Fibroblast of lung (primary cell): ENCODE measurements at places on chromosomes 2 and 18. TPM values are rescaled to one million over a fixed set of nuclear protein-coding genes. Genes with fewer than 3 reads are reported as not detected.

GRCh38 chr2:20524412-20525040 lies 77.7 kb downstream of the RHOB start:
- no peak for DNase-seq

GRCh38 chr2:157929871-157930667 lies 53.9 kb upstream of the ACVR1 start:
- DNase-seq: no peak

GRCh38 chr2:74836675-74837401 lies 2.9 kb downstream of the HK2 start:
- no peak for DNase-seq

TCF7L1 gene
- total RNA-seq: 0.51 and 0.83 TPM in 2 replicates

GRCh38 chr2:174083843-174084458 lies 118.8 kb upstream of the SP3 start:
- DNase-seq: no peak

DNA sequence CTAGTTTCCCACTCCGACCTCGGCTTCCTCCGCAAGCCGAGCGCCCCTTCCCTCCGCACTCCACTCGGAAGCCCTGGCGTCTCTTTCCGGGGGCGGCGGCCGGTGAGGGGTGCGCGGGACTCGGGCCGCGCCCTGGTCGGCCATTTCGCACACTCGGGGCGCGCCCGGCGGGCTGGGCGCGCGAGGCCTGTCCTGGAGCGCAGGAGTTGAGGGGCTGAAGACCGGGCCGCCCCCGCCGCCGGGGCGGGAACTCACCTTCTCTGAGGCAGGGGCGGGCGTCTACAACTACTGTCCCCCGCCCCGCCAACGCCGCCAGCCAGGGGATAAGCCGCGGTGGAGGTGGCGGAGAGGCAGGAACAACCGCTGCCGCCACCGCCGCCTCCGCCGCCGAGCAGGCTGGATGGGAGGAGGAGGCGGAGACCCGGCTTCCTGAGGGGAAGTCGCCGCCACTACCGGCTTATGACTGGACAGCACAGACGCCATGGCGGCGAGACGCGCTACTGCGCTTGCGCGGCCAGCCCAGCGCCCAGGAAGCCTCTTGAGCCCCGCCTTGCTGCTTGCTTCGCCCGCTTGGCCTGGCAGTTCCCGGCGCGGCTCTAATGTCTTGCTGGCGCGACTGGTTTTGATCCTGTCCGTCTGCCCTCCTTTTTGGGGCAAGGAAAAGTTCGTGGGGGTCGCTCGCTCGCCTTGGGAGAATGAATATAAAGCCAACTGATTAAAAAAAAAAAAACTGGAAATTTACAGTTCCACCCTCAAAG lies at the start of gene KRCC1:
Gene KRCC1 (minus strand): TSS at position 413 of the 758 bp plus-strand sequence. CDS start 27,220 bp downstream, outside the sequence.
- peak; percentile 95 for DNase-seq

MOB4 gene
- total RNA-seq: 25.9 and 26.6 TPM in 2 replicates

RUFY4 gene
- not detected in 2 replicates for total RNA-seq

DNA sequence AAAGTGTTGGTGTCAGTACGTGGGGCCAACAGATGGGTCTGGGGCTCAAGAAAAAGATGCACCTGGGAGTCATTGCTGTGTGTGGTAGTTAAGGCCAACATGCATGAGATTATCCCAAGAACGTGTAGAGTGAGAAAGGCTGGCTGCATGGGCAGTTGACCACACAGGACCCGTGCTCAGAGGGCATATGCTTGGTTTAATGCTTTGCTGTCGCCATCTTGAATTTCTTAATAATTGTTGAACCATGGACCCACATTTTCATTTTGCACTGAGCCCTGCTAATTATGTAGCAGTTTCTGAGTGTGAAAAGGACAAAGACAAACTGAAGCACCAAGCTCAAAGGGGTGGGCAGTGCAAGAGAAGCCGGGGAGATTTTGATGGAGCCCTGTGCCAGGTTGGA lies 148.1 kb downstream of the CYP26B1 start:
- no peak for DNase-seq

SEPTIN10 gene
- 90.3 and 101 TPM in 2 replicates for total RNA-seq

MC2R gene
- total RNA-seq: not detected in 2 replicates

TRABD2A gene
- 10.8 and 14.4 TPM in 2 replicates for total RNA-seq

- no peak for DNase-seq
Observed at GRCh38 chr18:74378179-74378682, 62.6 kb downstream of the C18orf63 start.

DNA sequence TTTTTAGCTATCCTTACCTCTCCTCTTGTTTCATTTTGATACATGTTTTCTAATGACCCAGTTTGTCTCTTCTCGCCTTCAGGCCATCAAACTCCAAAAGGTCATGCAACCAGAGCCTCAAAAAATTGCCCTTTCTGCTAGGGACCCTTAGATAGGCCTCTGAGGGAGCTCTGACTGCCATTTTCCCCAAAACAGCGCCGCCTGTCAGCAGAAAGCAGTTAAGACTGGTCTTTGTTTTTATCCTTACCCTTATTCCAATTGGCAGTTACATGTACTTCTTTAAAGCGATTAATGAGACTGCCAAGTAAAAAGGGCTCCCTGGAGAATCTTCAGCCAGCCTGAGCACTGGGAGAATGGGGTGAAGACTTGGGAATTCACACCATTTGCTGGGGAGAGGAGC lies 55.1 kb upstream of the RIT2 start:
- DNase-seq: no peak

RAD51AP2 gene
- under 0.01 and 0.17 TPM in 2 replicates for total RNA-seq

NDUFB3 gene
- total RNA-seq: 69.9 and 77.5 TPM in 2 replicates

DNA sequence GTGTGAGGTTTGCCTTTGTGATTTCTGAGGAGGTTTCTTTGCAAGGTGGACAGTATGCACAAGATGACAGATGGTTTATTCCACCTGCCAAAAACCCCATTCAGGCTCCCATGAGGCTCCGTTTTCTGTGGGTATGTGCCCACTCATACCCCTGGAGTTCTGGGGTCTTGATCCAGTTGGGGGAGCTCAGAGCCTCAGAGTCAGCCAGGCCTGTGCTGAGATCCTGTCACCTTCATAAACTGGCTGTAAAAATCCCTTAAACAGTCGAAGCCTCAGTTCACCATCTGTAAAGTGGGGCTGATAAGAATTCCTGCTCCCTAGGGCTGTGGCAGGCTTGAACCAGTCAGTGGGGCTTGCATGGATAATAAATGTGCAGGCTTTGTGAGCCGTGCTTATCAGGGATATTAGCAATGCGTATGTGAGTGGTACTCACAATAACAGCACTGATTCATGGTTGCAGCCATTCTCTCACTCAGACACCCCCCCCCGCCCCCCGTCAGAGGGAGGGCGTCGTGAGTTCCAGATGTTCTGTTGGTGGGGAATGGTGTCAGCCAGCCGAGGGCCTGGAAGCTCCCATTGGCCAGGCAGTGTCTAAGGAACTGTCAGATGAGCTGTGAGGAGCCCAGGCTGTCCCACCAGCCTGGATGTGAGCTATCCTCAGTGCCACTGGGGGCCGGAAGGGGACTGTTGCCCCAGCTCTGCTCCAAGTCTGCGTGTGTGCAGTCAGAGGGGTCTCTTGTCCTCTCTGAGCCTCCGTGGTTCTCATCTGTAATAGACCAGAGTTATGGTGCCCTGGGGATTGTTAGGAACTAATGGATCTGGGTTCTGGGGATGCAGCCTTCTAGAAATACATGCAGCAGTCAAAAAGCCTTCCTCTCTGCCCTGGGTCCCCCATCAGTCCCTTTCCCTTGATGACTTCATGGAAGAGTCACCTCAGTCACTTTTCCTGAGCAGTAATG lies 51.7 kb downstream of the KCNIP3 start:
- DNase-seq: peak; percentile 39

VIL1 gene
- total RNA-seq: not detected in 2 replicates

DNA sequence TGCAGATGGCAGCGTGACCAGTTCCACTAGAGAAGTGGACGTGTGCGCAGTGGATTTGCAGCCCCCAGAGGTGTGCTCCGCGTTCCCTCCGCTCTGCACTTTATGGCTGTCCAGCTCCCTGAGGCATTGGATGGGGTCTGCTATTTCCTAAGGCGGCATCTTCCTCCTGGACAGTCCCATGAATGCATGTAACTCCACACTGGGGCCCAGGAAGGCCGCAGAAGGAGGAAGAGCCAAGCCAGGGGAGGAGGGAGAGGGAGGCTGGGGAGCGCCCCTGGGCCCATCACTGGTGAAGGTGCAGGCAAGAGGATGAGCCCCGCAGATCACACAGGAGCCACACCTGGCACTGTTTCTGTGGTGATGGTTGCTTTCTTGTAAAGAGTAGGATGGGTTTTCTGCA lies 99.1 kb downstream of the PTGR3 start:
- no peak for DNase-seq

WDSUB1 gene
- total RNA-seq: 15.2 and 18.3 TPM in 2 replicates

ZNF397 gene
- 19.5 and 23.8 TPM in 2 replicates for total RNA-seq

DNA sequence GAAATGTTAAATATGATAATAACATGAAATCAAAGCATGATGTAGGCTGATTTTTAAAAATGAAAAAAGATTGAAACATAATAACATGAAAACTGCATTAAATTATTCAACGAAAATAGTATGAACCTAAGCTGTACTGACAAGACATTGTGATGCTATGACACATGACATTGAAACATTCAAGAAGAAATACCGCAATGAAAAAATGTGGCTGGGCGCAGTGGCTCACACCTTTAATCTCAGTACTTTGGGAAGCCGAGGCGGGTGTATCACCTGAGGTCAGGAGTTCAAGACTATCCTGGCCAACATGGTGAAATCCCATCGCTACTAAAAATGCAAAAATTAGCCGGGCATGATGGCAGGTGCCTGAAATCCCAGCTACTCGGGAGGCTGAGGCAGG lies 14.6 kb downstream of the CXCR1 start:
- no peak for DNase-seq

SPATA3 gene
- total RNA-seq: not detected in 2 replicates

HSPE1 gene
- 87.0 and 92.2 TPM in 2 replicates for total RNA-seq

DNA sequence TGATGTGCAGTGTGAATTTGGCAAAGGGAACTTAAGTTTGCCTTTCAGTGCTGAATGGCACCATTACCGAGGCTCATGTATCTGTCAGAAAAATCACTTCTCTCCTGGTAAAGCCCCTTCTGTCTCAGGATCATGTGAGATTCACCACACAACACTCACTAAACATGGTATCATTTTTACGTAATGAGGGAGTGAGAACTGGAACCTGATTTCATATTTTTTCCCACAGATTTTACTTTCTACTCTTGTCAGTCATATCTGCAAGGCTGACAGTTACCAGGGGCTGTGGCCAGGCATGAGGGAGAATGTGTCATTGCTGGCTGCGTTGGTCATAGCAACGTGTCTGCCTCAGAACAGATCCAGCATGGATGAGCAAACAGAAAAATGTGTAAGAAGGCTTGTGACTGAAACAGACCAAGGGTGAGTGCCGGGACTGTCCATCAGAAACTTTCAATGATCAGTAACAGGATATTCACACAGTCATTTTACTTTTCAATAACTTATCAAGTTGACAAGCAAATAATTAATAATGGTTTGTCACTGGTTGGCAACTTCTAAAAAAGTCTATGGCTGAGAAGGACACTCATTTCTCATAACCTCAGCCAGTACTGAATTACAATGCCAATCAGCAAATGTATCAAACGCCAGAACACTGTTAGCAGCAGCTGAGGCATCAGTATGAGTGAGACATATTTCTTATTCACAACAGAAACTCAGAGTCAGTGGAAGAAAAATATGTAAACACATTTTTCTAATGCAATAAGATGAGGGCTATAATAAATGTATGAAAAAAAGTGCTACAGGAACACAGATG lies 100.5 kb downstream of the CDC42EP3 start:
- peak; percentile 79 for DNase-seq

- DNase-seq: no peak
Observed at GRCh38 chr2:8234757-8235374, 447.0 kb upstream of the ID2 start.

ADAM23 gene
- 2.3 and 3.1 TPM in 2 replicates for total RNA-seq

DNA sequence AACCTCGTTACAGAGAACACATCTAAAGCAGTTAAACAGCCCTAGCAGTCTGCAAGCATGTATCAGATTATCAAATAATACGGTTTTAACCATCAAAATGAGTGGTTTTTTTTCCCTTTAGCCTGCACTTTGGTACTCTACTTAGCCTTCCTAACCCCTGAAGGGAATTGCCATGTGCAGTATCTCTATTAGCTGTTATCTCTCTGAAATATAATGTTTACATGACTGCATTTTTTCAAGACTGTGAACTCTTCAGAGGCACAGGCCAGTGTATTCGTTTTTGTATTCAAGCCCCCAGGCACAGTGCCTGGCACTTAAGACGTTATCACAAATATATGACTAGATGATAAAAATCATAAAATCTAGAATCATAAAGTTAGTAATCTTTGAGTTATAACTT lies 509.5 kb downstream of the PARD3B start:
- DNase-seq: peak; percentile 4

UGT1A1 gene
- total RNA-seq: not detected in 2 replicates

DNA sequence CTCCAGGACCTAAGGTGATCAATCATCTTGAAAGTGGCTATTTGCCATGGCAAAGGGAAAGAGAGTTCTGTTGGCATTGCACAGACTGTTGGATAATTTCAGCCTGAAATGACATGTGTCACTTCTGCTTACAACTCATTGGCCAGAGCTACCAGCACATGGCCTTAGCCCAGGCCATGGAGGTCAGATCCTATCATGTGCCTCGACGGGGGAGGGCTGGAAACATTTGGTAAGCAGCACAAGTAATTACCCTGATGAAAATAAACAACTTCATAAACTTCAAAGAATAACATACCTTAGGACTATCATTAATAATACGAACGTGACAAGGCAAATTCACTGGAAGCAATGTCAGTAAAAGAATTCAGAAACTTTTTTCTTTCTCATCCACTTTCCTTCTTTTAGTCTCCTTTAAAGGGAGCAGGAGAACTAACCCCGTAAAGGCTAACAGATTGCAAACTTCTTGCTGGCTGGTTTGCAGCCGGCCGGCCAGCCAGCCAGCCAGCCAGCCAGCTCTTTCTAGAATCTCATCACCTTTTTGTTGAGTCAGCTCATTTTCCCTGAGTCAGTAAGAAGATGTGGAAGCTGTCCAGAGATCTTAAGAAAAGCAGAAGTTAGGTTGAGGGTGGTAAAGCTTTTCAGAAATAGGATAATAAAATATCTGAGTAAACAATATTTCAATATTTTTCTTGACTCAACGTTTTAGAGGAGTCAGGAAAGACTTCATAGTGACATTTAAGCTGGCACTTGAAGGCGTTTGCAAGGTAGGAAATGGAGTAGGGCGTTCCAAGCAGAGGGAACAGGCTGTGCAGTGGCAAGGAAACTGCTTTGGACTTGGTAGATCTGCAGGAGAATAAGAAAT lies 31.9 kb downstream of the CNRIP1 start:
- peak; percentile 50 for DNase-seq

CCDC150 gene
- total RNA-seq: 3.9 and 5.1 TPM in 2 replicates

GRCh38 chr2:217356781-217357180 lies 496.9 kb upstream of the TNP1 start:
- DNase-seq: peak; percentile 45

RAX gene
- total RNA-seq: not detected in 2 replicates

- peak; percentile 0 for DNase-seq
Observed at GRCh38 chr2:21118302-21118920, 5.4 kb upstream of the TDRD15 start.

GRB14 gene
- 0.26 and 0.33 TPM in 2 replicates for total RNA-seq

DNA sequence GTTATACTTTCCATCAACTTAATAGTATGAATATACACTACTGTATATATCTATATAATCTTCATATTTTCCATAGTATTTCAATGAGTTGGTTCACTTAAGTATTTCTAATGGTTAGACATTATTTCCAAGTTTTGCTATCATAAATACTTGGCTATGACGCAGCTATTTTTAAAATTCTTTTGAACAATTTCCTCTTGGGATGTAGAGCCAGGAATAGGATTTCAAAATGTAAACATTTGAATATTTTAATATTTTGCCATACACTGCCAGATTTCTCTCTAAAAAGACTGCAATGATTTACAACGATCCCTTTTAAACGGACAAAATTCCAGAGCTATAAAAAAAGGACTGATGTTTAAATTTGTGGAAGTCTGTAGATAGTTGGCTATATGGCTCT lies 95.6 kb downstream of the NUP35 start:
- peak; percentile 31 for DNase-seq

PSMA8 gene
- total RNA-seq: not detected in 2 replicates

GRCh38 chr2:179936654-179937053 lies 70.4 kb downstream of the CWC22 start:
- peak; percentile 20 for DNase-seq
